Cardiac septum (tissue), 1 donor: ENCODE measurements at places on chromosomes 1 and 21. TPM values are rescaled to one million over a fixed set of nuclear protein-coding genes. Genes with fewer than 3 reads are reported as not detected.

DNA sequence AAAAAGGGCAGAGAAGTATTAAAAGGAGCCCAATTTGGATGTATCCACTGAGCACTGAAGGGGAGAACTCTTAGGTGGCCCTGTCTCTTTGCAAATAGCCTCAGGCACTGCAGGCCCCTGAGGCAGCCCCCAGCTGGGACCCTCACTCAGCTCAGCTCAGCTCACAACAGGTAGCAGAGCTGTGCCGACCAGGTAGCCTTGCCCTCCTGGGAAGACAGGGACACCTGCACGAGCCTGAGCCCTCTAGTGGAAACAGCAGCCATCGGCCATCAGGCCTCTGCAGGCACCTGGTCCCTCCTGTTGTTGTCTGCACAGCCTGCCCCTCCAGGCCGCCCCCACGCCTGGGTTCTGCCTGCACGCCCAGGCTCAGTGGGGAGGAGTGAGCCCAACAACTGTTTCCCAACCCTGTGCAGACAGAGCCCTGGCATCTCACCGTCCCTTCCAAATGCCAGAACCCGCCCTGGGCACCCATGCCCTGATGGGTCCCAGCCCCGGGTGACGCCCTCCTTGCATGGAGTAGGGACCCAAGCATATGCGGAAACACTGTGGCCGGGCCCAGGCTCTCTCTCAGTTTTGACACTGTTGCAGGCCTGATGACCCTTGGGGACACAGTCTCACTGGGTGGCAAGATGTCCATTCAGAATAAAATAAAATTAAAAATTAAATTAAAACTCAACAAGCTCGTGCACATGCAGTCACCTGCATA is 60.0 kb upstream of the AJAP1 start:
- no peak for DNase-seq

- DNase-seq: peak; percentile 24
Measured at GRCh38 chr1:110245876-110246620, 35.9 kb downstream of the KCNC4 start.

The PLPP3 gene
- total RNA-seq: 61.0 TPM

The RHBDL2 gene
- total RNA-seq: not detected
